ENCODE measurements at places on chromosomes 11 and 22.

DNA sequence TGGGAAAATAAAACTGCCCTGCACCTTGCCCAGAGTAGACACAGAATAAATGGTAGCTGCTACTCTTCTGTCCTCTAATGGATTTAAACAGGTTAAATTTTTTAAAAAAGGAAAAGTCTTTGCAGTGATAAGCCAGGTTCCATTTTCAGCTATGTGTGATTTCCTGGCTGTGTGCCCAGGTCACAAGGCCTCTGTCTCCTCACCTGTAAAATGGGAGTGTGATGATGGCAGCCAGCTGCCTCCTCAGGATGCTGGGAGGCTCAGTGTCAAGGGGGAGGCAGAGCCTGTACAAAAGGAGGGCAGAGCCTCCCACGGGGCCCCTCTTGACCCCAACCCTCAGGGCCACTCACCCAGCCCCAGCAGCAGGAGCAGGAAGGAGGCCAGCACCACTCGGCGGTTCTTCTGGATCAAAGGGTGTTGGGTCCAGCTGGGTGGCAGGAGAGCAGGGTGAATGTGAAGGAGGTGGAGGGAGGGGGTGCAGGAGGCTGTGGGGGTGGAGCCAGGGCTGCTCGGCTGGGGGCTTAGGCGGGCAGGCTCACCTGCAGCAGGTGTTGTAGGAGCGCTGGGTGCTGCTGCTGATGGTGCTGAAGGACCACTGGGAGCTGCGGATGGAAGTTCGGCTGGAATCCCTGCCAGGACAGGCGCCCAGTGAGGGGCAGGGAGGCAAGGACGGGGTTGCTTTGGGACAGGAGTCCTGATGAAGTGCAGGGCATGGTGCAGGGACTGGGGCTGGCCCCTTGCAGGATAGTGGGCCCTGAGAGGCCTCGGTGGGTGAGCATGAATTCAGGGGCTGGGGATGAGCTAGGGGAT, 1.9 kb downstream of the TMEM134 start:
- no peak for DNase-seq

DNA sequence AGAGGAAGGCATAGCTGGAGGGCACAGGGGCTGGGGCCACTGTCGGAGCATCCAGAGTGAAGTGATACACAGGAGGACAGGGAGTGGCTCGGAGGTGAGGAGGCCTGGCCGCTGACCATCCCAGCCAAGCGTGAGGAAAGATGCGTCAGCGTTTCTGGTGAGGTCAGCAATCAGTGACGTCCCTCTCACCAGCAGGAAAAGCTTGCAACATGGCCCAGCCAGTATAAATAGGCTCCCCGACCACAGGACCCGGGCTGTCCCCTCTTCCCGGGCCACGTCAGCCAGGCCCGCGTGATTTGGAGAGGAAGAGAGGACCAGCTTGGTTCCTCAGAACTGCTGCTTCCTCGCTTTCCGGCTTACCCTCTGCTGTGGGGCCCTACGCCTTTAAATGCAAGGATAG, 4.2 kb upstream of the OSM start:
- peak; percentile 50 for DNase-seq

DNA sequence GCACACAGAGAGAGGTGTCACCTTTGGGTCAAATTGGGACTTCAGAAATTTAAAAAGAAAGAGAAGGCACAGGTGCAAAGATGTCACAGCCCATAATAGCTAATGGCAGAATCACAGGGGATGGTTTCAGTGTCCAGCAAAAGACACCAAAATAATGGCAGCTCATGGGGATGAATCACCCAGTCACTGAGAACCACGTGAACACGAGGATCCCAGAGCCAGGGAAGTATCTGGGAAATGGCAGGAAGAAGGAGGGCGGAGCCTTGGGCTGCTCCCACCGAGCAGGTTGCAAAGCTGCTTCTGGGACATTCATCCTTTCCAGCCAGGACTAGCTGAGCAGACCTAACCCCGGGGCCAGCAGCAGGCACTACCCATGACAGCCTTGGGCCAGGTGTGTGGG, 45.6 kb downstream of the TRMU start:
- no peak for DNase-seq

DNA sequence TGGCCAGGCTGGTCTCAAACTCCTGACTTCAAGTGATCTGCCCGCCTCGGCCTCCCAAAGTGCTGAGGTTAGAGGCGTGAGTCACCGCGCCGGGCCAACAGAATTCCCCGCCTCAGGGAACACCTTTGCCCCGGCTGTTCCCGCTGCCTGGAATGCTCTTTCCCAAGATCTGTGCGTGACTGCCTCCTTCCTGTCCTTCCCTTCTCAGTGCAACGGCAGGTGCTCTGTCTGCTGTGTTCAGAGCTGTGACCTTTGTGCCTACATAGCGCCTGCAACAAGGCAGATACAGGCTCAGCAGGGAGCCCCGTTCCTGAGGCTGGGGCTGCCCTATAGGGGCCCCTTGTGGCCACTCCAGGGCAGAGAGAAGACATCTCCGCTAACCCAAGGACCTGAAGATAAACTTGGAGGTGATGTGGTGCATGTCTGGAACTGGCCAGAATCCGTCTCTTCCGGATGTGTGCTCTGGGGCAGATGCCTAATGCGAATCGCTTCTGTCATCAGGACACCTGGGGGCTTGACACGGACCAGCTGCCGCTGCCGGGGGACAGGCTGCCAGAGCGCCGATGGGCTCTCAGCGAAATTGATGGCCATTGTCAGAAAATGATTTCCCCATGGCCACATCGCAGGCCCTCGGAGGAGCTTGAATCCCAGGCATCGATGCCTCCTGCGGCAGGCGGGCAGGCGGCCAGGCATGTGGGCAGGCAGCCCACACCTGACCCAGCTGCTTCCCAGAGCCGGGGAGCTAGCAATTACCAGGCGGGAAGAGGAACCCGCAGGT, 43.5 kb upstream of the TCF20 start:
- peak; percentile 53 for DNase-seq

- DNase-seq: no peak
Measured at GRCh38 chr22:46515208-46516111, 22.0 kb downstream of the CELSR1 start.

- DNase-seq: no peak
Measured at GRCh38 chr11:76253416-76253815, 47.1 kb upstream of the WNT11 start.

GRCh38 chr11:68361702-68362101, 49.3 kb downstream of the LRP5 start:
- no peak for DNase-seq

GRCh38 chr11:13686776-13687175, 18.3 kb downstream of the FAR1 start:
- peak; percentile 22 for DNase-seq

GRCh38 chr11:45145083-45145378, 1.4 kb upstream of the PRDM11 start:
- DNase-seq: no peak

- no peak for DNase-seq
Measured at GRCh38 chr11:69825037-69825834, 6.0 kb upstream of the FGF3 start.

- DNase-seq: no peak
Measured at GRCh38 chr22:44783581-44783980, 31.2 kb downstream of the ARHGAP8 start.

- no peak for DNase-seq
Measured at GRCh38 chr11:120044011-120044675, 93.8 kb downstream of the TRIM29 start.

DNA sequence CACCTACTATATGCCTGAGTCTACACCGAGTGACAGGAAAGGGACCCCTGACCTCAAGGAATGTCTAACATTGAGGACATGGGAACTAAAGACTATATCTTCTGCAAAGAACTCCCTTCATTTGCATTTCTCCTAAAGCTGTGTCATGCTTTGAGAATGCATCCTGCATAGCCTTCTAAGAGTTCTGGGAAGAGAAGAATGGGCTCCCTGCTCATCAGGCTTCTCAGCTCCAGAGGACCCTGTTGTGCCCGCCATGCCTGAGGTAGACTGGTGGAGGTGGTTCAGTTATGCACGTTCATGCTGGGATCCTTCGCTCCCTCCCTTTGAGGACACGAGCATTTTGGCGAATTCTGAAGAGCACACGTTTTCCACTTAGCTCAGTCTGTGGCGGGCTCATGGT, 63.3 kb downstream of the GRIK4 start:
- DNase-seq: no peak

DNA sequence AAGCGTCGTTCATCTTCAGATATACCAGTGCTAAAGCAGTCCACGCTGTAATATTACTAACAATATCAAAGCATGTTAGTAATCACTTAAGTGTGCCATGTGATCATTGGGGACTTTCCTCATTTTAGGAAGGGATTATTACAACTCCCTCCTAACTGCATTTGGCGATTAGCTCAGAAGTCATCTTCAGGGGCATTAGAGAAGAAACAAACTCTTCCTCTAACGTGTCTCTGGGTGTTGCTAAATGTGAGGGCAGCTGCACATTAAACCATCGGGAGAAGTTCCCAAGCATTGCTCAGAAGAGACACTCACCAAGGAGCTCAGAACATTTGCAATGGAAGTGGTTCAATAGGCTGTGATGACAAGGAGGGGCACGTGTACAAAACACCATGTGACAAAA, 17.2 kb downstream of the TESMIN start:
- DNase-seq: no peak
